ENCODE measurements at places on chromosomes 7 and 10. TPM values are rescaled to one million over a fixed set of nuclear protein-coding genes. Genes with fewer than 3 reads are reported as not detected.

DNA sequence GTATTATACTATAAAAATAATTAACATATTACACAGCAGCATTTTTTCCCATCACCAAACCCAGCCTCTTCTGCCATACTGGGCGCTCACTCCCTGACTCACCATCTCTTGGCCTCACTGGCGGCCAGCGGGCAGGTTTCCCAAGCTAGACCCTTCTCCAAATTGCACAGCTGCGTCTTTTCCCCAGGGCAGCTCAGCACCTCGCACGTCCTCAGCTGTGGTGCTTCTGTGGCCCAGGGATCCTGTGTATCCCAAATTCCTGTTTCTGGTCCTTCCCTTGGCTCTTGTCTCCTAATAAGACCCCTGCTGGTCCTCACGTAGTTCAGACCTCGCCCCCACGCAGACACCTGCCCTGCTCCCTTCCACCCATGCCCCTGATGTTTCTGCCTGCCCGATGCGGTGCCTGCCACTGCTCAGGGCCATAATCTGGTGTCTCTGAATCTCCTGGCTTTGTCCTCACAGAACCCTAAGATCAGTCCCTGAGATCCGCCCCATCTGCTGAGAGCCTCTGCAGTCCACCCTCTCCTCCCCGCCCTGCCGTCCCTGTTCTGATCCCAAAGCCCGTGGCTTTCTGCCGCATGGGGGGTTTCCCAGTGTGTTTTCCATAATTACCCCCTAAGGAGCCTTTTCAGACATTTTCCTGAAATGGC lies 290.1 kb downstream of the TCERG1L start:
- H3K27me3 ChIP-seq, result no peaks in the 10 kb centered on the region
- DNase-seq, result no peak
- H3K4me3 ChIP-seq, result no peak overlapping the region
- H3K36me3 ChIP-seq, result no peaks in the 10 kb centered on the region
- H3K27ac ChIP-seq, result no peak overlapping the region
- H3K4me1 ChIP-seq, result no peaks in the 10 kb centered on the region

SDK1 gene
- total RNA-seq, result 30.1 TPM

AIFM2 gene
- total RNA-seq, result 19.1 TPM

DNA sequence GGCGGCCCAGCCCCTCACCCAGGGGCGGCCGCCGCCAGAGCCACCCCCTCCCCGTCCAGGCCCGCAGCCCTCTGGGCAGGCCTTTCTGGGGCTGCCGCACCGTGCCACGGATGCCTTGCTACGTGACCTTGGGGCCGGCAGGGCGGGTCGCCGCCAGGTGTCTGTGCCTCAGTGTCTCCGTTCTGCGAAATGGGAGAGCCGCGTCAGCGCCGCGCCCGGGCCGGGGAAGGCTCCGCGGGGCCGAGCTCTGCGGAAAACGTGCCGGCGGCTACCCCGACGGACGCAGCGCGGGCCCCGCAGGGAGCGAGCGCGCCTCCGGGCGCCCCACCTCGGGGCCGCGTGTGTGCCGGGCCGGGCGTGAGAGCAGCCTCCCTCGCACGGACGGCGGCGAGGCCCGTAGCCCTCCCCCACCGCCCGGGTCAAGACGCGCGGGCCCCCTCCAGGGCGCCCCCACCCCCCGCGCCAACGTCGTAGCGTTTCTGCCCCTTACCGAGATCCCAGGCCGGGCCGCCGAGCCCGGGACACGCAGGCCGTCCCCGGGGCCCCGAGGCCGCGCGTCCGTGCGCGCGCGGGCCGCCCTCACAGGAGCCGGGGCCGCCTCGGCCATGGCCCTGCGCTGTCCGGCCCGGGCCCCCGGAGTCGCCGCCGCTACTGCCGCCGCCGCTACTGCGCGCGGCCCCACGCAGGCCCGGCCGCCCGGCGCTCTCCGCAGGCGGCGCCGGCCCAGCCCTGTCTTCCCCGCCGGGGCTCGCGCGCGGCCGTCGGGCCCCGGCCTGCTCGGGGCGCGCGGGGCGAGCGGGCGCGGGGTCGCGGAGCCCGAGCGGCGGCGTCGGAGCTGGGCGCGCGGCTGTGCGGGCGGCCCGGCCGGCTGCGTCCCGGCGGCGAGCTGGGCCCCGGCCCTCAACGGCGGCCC lies 1.1 kb downstream of the ZNF777 start:
- H3K27me3 ChIP-seq, result no peaks in the 10 kb centered on the region
- peak overlapping the region; percentile 20 for H3K27ac ChIP-seq
- H3K36me3 ChIP-seq, result peaks cover 3% of the 10 kb centered on the region
- peaks cover 14% of the 10 kb centered on the region for H3K4me1 ChIP-seq
- peak overlapping the region; percentile 86 for H3K4me3 ChIP-seq

DNA sequence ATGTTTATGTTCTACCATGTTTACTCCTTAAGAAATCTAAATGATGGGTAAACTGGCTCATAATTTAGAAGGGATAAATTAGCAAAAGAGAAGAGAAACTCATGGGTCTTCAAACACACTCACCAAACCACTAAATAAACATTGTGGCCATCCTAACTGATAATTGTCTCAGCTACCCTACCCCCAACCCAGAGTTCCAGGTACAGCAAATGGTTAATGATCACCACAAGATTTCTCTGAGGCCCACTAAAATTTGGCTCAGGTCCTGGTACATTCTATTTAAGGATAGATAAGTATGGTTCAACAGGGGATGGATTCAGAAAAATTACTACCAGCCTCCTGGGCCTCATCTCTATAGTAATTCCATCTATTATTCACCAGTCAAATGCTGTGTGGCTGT lies 21.4 kb downstream of the SLC25A13 start:
- H3K4me3 ChIP-seq, result no peak overlapping the region
- H3K36me3 ChIP-seq, result peaks cover 3% of the 10 kb centered on the region
- no peaks in the 10 kb centered on the region for H3K27me3 ChIP-seq
- no peak for DNase-seq
- H3K27ac ChIP-seq, result no peak overlapping the region

GRCh38 chr7:150406567-150407421 lies 27.7 kb downstream of the ZNF775 start:
- no peaks in the 10 kb centered on the region for H3K27me3 ChIP-seq
- H3K4me1 ChIP-seq, result peaks cover 9% of the 10 kb centered on the region
- no peak overlapping the region for H3K4me3 ChIP-seq
- peak overlapping the region; percentile 92 for H3K27ac ChIP-seq
- H3K36me3 ChIP-seq, result no peaks in the 10 kb centered on the region

All from lung (tissue), 17 donors.